ENCODE measurements at places on chromosomes 4 and X. TPM values are rescaled to one million over a fixed set of nuclear protein-coding genes. Genes with fewer than 3 reads are reported as not detected.

DNA sequence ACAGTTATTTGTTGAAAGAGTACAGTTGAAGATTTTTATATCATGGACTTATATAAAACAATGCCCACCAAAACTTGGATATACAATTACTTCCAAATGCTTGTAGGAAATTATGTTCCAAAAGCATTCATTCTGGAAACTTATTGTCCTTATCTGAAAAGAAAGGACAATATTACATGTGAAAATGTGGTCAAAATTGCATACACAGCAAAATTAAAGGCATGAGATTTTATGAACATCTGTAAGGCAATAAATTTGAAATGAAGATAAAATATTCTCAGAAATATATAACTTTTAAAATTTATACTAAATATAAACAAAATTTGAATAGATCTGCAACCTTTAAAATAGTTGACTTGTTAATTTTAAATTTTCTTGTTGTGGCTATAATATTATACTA is 1173.8 kb downstream of the NLGN4X start:
- H3K36me3 ChIP-seq, result no peaks in the 10 kb centered on the region
- H3K4me3 ChIP-seq, result no peak overlapping the region
- H3K4me1 ChIP-seq, result no peaks in the 10 kb centered on the region

The REELD1 gene
- 0.20 TPM for total RNA-seq

GRCh38 chrX:68354879-68355628 is 78.2 kb downstream of the OPHN1 start:
- H3K4me3 ChIP-seq, result no peak overlapping the region
- DNase-seq, result no peak
- no peaks in the 10 kb centered on the region for H3K36me3 ChIP-seq
- no peak overlapping the region for H3K27ac ChIP-seq
- no peaks in the 10 kb centered on the region for H3K4me1 ChIP-seq
- no peaks in the 10 kb centered on the region for H3K27me3 ChIP-seq

GRCh38 chr4:17584521-17585213 is 7.7 kb downstream of the LAP3 start:
- H3K4me3 ChIP-seq, result no peak overlapping the region
- H3K27ac ChIP-seq, result no peak overlapping the region
- no peaks in the 10 kb centered on the region for H3K27me3 ChIP-seq
- H3K4me1 ChIP-seq, result peaks cover 12% of the 10 kb centered on the region

Measured in activated naive CD8-positive, alpha-beta T cell treated with anti-CD3 and anti-CD28 coated beads for 36 hours (primary cell).